ENCODE measurements at places on chromosomes 7 and 10. TPM values are rescaled to one million over a fixed set of nuclear protein-coding genes. Genes with fewer than 3 reads are reported as not detected.

The LRRD1 gene
- 0.07 TPM for total RNA-seq

The NYAP1 gene
- 2.7 TPM for total RNA-seq

The ZNF804B gene
- not detected for total RNA-seq

The INTS1 gene
- total RNA-seq, result 55.2 TPM

The HYAL4 gene
- not detected for total RNA-seq

The POM121L12 gene
- not detected for total RNA-seq

The SAMD9 gene
- 16.8 TPM for total RNA-seq

The SAP25 gene
- not detected for total RNA-seq

The CPEB3 gene
- total RNA-seq, result 2.0 TPM

The PAX4 gene
- not detected for total RNA-seq

The ARHGEF35 gene
- 0.53 TPM for total RNA-seq

Data from thoracic aorta endothelial cell (primary cell).